RPMI8226 (cell line): ENCODE measurements at places on chromosomes 11 and 22.

DNA sequence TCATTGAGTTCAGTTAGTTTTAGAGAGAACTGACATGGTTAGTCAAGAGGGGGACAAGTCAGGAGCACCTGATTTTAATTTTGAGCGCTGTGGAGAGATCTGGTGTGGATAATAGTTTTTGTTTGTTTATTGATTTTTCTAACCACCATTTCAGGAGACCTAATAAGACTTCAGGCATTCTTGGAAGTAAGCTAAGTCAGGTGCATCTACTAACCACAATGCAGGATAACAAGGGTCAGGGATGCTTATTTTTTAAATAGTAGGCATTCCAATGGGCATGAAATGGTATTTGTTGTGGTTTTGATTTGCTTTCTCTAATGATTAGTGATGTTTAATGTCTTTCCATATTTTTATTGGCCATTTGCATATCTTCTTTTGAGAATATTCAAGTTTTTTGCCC lies 212.1 kb downstream of the NAV2 start:
- no peak for DNase-seq

DNA sequence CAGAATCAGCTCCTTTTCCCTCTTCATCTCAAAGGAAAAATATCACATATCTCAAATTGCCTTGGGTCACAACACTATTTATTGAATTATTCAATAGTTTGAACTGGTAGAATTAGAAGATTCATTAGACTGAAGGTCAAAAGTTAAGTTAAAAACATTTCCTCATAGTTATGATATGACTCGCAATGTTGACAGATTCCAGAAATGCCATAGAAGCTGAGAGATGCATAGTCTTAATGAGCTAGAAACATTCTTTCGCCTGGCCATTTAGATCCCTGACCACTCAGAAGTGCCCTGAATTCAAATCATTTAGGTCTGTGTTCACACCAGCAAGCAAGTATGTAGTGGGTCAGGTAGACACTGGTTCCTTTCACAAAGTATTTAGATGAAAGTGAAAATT lies 44.4 kb downstream of the FAT3 start:
- no peak for DNase-seq

DNA sequence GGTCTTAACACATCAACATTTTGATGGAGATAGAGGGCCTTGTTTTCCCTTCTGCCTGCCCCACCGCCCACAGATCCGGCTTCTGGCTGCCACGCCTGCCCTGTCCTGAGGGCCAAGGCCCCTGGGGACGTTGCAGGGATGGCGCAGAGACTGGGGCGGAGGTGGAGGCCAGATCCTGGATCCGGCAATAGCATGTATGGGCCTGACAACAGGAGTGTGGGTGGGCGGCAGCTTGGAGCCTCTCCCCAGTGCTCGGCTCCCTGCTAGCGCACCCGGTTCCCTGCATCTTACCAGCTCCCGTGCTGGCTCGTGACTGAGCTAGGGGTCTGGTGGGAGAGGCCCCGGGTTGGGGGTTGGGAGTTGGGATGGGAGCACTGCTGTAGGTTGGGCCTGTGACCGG lies 95.6 kb downstream of the ZBTB16 start:
- no peak for DNase-seq

DNA sequence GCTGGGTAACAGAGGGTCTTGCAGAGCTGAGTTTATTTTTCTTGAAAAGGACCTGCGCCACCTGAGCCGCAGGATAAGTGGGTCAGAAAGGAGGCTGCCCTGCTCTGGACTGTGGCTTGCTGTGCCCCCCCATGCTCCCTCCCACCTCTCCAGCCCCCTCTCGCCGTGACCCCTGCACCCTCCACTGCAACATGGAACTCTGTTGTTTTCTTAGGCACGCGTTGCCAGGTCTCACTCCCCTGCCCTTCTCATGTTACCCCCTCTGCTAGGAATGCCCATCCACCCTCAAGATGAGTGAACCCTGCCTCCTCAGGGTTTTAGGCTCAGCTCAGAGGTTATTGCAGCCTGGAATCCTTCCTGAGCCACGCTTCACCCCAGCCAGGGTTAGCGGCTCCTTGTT lies 10.8 kb downstream of the ETS1 start:
- DNase-seq, result no peak

GRCh38 chr11:57656885-57657193 lies 723 bp upstream of the CLP1 start:
- DNase-seq, result no peak

GRCh38 chr11:27648840-27649239 lies 51.4 kb downstream of the BDNF start:
- DNase-seq, result no peak

GRCh38 chr11:113896156-113896879 lies 8.3 kb upstream of the HTR3B start:
- DNase-seq, result peak; percentile 36

- DNase-seq, result no peak
These were observed 10.9 kb downstream of the RAB38 start for GRCh38 chr11:88164320-88164719.

DNA sequence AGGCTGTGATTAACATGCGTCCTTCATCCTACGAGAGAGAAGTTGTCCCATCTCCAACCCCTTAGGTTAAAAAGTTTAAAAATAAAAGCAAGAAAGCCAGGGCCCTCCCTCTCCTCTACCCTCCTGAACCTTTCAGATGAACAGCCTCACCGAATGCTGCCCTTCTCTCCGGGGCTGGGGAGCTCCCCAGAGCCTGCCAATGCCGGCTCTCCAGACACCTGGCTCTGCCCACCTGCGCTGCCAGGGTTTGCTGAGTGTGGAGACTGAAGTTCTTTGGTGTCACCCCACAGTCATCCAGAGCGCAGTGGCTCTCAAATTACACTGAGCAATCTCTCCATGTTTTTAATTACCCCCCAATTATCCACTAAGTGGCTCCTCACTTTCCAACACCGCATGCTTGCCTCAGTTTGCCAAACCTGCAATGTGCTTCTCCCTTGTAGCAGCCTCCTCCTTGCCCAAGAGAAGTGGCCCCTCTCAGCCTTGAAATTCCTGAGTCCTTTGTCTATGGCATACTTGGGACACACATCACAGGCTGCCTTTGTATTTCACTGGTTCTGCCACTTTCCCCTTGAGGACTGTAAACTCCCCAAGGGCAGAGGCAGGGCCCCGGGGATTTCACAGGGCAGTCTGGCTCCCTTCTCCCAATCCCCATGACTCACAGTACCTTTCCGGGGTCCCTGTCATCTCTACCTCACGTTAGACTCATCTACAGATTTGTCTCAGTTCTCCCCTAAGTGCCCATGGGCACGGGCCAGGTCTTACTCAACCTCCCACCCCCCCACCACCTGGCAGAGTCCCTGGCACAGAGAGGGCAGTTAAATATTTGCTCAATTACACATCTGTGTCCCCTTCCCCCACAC lies 2.0 kb downstream of the MYH9 start:
- DNase-seq, result peak; percentile 85

- DNase-seq, result no peak
These were observed 14.4 kb downstream of the ATXN10 start for GRCh38 chr22:45686004-45686403.

GRCh38 chr11:44817207-44817949 lies 90.6 kb downstream of the TSPAN18 start:
- no peak for DNase-seq

DNA sequence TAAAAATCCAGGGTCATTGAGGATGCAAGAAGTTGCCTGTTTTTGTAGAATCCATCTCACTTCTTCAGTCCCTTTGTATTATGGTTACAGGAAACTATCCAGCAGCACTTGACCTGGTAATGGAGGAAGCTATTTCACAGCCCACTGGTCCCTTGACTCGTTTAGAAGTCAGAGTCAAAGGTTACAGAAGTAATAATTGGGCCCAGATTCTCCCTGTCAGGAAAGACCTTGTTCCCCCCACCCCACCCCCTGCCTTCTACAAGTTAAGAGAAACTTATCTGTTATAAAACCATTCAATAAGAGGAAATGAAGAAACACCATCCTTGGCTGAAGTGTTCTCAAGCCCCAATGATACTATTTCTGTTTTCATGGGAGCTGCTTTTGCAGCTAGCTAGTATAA lies 65.8 kb downstream of the CSTPP1 start:
- DNase-seq, result no peak

GRCh38 chr22:40533712-40534378 lies 102.7 kb downstream of the MRTFA start:
- peak; percentile 48 for DNase-seq

- no peak for DNase-seq
These were observed 30.3 kb downstream of the TNKS1BP1 start for GRCh38 chr11:57294225-57295131.

DNA sequence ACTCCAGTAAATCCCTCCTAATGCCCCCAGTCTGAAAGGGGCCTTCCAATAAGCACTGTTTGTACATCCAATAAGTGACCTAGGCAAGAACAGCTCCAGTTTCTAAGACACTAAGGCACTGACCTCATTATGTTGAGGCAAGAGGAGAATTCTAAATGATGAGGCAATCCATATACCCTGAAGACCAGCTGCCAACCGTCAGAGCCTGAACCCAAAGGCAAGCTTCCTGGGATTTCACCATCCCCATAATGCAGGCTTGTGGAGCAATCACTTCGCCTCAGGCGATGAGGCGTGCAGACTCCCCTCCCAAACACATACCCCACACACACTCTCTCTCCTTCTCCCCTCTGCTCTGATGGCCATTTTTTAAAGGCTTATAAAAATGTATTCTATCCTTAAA lies 49.5 kb downstream of the LGR4 start:
- DNase-seq, result no peak

DNA sequence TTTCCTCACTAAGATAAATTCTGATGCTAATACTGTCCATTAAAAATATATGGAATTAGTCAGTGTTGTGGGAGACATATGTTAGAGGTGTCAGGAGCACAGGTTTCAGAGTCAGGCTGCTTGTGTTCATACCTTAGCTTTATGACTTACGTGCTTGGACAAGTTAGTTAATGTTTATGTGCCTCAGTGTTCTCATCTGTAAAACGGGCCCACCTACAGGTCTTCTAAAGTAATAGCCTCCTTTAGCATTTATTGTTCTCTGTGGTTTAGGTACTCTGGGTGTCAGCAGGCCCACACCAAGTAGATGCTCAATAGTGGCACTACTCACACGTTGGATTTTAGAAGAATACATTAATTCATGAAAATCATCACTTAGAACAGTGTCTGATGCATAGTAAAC lies 308.7 kb upstream of the ZC3H12C start:
- DNase-seq, result no peak

- DNase-seq, result no peak
These were observed 16.8 kb downstream of the LRRC32 start for GRCh38 chr11:76653674-76654284.

DNA sequence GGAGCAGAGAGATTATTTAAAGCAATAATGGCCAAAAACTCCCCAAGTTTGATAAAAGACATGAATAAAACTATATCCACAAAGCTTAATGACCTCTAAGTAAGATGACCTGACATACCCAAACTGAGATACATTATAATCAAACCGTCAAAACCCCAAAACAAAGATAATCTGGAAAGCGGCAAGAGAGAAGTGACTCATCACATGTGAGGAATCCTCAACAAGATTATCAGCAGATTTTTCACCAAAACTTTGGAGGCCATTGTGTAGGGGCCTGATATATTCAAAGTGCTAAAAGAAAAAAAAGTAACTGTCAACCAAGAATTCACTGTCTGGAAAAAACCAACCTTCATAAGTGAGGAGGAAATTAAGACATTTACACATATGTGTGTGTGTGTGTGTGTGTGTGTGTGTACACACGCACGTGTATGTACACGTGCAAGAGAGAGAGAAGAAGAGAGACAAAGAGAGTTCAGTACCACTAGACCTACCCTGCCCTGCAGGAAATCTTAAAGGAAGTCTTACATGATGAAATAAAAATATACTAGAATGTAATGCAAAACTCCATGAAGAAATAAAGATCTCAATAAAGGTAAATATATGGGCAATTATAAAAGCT lies 752.4 kb downstream of the NELL1 start:
- DNase-seq, result no peak

DNA sequence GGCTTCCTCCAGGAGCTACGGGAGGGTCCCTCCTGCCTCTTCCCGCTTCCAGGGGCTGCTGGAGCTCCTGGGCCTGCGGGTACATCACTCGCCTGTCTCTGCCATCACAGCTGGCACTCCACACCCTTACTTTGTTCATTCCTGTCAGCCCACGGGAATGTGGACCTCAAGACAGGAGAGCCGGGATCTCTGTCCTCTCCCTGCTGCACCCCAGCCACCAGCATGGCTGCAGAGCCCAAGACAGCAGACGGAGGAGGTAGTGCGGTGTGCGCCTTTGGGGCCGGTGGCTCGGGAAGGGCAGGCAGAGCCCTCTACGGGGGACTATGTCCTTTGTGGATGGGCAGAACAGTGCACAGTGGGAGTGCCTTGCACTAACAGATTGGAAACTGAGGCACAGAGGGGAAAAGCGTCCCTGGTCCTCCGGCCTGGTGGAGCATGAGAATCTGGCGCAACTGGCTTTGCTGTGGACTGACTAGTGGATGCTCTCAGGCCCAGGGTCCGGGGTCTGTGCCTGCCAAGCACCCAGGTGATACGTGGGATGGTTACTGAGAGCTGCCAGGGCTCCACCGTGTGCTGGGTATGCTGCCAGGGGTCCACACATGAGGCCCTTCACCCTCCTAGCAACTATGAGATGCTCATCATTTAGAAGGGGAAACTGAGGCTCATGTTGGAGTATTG lies 47.3 kb downstream of the IGF2 start:
- no peak for DNase-seq

DNA sequence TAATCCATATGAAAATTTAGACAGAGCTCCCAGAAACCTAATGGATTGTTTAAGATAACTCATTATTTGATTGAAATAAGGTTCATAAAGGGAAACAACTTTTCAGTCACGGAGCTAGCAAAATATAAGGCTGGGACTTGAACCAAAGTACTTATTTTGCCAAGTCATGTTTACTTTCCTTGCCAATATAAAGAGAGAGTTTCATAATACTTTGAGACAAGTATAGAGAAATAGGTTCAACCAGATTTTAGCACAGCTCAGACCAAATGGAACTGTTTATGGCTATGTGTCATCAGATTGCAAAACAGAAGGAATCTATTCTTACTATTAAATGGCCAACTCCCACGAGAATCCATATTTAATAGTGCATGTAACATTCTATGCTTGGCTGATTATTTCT lies 1517.5 kb upstream of the TENM4 start:
- DNase-seq, result no peak

GRCh38 chr22:43239193-43239780 lies 52.4 kb upstream of the TTLL12 start:
- DNase-seq, result no peak

- no peak for DNase-seq
These were observed 19.9 kb upstream of the MYOD1 start for GRCh38 chr11:17699147-17700114.

- no peak for DNase-seq
These were observed 35.9 kb upstream of the NUP50 start for GRCh38 chr22:45127866-45128265.
